Neural crest cell (in vitro differentiated cells): ENCODE measurements at places on chromosomes 4 and X. TPM values are rescaled to one million over a fixed set of nuclear protein-coding genes. Genes with fewer than 3 reads are reported as not detected.

The ELF2 gene
- total RNA-seq = 37.8 and 39.4 TPM in 2 replicates

The NR3C2 gene
- total RNA-seq = 0.21 and 0.30 TPM in 2 replicates

DNA sequence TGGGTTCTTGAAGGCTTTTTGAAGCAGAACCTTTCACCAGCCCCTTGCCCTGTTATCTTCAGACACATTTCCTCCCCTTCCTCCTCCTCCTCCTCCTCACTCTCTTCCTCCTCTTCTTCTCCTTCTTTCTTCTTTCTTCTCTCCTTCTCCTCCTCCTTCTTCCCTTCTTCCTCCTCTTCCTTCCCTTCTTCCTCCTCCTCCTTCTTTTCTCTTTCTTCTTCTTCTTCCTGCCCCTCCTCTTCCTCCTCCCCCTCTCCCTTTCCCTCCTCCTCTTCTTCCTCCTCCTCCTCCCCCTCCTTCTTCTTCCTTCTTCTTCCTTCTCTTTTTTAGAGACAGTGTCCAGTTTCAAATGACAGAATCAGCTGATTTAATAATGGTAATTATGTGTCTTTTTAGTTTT is 226.0 kb downstream of the DKK2 start:
- DNase-seq = no peak

DNA sequence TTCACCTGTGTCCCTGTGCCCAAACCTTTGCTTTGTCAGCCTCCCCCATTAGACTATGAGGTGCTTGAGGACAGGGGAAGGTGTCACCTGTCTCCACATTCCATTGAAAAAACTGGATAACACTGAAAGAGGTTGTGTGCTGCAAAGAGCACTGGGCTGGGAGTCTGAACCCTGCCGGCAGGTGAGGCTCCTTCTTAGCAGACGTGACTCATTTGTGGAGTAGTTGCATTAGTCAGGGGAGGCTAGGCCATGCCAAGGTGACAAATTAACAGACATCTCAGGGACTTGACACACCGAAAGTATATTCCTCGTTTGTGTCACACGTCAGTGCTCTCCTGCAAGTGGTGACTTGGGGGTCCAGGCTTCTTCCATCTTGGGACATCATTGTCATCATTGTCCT is 95.9 kb upstream of the STX18 start:
- no peak for DNase-seq

GRCh38 chr4:88204882-88205281 is 46.4 kb upstream of the ABCG2 start:
- no peak for DNase-seq

DNA sequence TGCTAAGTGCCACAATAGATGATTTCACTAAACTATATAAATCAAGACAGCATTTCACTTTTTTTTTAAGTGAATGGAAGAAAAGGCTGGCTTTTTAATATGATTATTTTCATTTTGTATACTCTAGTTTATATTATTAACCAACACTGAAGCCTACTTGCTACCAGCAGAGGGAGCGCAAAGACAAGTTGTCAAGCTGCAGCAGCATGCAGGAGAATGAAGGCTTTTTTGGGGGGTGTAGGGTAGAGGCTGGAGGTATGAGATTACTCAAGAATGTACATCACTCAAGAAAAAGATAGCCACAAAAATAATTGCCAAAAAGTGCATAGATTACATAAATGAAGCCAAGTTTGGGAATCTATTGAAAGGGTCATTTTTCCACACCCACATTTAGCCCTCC is 519.5 kb downstream of the FGF13 start:
- peak; percentile 30 for DNase-seq

DNA sequence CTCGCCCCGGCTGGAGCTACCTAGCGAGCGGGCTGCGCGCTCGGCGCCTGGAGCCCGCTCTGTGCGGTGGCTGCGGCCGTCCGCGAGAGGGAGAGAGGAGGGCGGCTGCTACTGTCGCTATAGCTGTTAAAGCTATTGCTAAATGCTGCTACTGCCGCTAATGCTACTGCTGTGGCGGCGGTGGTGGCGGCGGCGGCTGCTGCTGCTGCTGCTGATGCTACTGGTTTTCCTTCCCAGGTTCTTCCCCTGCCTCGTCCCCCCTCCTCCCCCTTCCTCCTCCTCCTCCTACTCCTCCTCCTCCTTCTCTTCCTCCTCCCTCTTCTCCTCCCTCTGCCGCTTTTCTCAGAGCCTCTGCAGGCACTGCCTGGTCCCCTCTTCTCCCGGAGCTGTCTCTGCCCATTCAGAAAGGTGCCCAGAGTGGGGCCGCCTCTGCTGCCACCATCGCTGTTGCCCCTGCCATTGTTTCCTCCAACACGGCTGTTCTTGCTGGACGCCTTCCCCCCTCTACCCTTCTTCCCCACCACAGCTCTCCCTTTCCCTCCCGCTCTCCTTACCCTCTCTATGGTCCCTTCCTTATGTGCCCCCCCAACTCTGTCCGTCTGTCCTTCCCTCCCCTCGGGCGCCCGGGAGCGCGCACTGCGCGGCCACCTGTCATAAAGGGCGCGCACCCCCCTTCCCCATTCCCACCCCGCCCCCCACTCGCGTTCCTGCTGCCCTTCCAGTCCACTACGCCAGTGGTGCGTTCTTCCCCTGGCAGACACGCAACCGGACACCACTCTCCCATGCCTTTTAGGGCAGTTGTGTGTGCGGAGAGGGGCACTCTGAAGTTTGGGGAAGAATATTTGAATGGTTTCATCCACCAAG is at the start of gene NEXMIF:
NEXMIF (minus strand) TSS at position 228 of the 864 bp plus-strand sequence.
- no peak for DNase-seq
